ENCODE measurements at places on chromosomes 16 and 17.
A peak's percentile ranks its signal among the peaks of the same experiment; 100 is the strongest.

DNA sequence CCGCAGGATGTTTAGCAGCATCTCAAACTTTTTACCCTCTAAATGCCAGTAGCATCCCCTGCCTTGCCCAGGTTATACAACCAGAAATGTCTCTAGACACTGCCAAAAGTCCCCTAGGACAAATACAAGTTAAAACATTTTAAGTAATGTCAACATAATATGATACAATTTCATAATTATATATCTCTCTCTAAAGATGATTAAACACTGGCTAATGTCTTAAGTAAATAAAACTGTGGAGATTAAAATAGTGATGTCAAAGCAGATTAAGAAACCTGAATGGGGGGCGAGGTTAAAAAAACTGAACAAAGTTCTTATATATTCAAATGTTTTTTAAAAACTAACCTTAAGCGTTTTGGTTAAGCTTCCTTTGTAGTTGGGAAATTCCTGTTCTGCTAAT, 62.1 kb downstream of the CFDP1 start:
- no peak for DNase-seq

DNA sequence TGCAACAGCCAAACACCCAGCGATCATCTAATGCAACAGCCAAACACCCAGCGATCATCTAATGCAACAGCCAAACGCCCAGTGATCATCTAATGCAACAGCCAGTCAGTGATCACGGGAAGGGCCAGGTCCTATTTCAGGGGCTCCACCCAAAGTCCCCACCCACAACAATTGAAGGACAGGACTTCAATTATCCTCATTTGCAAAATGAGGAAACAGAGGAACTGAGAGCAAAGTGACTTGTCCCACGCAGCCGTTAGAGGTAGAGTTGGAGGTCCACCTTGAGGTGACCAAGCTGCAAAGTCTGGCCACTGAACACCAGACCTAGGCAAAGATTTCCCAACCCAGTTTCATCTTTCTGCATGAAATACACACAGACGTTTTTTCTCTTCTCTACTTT, 3.7 kb downstream of the ZG16B start:
- DNase-seq = no peak

DNA sequence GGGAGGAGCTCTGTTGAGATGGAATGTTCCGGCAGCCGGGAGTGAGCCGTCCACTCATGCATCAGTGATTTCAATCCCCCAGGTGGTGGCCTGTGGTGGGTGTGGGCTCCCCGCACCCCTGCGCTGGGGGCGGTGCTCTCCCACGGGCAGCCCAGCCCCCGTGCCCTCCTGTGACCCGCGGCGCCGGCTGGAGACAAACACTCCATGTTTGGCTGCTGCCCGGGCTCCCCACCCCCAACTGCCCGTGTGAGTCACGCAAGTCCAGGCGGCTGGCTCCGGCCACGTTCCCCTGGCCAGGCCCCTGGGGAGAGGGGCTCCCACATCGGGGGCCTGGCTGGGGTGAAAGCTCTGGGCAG, 29.4 kb downstream of the CACNA1H start:
- no peak for DNase-seq

DNA sequence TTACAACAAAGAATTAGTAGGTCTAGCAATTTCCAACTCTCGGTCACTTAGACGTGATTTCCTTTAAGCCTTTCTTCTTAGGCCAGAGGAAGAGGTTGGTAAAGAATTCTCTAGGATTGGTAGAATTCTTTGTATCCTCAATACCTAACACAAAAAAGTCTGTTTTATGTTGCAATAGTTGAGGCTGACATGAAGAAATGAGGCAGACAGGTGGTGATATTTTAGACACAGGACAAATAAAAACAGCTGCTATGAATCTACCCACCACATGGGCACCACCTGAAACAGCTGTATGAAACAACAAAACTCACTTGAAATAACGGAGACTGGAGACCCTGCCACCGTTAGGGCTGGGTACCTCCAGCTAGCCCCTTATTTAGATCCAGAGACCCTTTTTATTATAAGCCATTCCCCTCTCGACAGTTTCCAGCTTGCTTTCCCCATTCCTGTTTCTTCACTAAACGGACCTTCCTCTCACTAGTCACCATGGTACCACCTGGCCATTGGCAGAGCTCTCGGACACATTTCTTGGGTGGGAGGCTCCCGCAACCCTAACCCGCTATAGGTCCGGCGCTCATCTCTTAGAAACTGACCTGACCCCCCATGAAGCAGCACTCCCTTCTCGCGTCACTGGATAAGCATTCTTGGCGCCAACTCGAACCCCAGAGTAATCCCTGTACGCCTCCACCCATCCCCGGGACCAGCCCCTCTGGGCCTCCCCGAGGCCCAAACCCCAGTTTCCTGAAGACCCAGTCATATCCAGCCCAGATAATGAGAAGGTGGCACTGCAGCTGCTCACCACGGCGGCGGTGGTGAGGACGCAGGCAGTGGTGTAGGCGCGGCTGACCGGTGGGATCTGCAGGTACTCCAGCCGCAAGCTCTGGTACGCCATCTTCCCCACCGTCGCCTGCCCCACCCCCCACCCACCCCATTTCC, at the start of gene DERL2:
Gene DERL2, minus strand, starts transcription at position 909 of the 936 bp plus-strand sequence. Its CDS starts 17 bp downstream, at position 892.
- DNase-seq = no peak

DNA sequence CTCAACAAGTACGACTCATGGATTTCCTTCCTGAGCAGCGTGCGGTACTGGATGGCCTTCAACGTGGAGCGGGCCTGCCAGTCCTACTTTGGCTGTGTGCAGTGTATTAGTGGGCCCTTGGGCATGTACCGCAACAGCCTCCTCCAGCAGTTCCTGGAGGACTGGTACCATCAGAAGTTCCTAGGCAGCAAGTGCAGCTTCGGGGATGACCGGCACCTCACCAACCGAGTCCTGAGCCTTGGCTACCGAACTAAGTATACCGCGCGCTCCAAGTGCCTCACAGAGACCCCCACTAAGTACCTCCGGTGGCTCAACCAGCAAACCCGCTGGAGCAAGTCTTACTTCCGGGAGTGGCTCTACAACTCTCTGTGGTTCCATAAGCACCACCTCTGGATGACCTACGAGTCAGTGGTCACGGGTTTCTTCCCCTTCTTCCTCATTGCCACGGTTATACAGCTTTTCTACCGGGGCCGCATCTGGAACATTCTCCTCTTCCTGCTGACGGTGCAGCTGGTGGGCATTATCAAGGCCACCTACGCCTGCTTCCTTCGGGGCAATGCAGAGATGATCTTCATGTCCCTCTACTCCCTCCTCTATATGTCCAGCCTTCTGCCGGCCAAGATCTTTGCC, 9.0 kb downstream of the HAS3 start:
- DNase-seq = no peak

- peak; percentile 16 for DNase-seq
These were observed 93.0 kb downstream of the SEC14L1 start for GRCh38 chr17:77233635-77234334.

DNA sequence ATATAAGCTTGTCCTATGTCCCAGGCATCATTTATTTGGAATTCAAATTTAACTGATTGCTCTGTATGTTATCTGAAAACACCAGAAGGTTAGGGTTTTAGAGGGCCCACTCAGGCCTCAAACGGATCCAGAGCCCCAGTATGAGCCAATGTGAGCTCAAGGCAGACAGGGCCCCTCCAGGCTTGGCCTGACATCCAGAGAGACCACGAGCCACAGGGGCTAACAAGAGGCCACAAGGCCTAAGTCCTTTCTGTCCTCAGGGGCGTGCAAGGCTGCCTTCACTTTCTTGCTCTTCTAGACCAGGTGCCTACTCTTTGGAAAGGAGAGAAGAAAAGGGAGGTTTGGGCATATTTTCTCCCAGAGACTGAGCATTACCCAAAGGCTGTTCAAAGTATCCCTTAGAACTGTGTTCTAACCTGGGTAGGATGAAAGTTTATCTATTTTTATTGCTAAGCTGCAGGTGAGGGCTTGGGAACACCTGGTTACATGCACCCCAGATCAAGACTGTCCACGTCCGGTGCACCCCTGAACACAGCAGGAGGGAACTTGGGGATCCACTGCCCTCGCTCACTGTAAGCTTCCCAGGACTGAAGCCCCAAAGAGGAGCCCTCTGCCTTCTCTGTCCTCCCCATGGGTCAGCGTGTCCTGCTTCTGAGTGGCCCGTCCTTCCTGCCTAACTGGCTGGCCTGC, 1.5 kb upstream of the ENGASE start:
- no peak for DNase-seq

- DNase-seq = no peak
These were observed 1.4 kb downstream of the ARSG start for GRCh38 chr17:68292689-68293040.

DNA sequence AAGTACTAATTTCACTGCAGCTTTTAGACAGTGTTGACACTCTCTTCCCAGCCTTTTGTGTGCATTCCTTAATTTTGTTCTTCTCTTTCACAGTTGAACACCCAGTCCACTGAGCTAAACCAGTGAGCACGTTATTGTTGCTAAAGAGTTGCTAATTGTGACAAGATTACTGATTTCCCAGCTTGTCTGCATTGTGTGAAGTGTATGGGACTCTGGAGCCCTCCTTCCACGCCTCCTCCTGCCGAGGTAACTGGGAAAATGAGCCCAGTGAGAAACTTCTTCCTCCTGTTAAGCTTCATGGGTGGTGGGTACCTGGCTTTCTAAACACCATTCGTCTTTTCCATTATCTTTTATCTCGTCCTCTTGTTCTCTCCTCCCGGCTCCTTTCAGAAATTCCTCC, 29.8 kb upstream of the DNAH17 start:
- no peak for DNase-seq

DNA sequence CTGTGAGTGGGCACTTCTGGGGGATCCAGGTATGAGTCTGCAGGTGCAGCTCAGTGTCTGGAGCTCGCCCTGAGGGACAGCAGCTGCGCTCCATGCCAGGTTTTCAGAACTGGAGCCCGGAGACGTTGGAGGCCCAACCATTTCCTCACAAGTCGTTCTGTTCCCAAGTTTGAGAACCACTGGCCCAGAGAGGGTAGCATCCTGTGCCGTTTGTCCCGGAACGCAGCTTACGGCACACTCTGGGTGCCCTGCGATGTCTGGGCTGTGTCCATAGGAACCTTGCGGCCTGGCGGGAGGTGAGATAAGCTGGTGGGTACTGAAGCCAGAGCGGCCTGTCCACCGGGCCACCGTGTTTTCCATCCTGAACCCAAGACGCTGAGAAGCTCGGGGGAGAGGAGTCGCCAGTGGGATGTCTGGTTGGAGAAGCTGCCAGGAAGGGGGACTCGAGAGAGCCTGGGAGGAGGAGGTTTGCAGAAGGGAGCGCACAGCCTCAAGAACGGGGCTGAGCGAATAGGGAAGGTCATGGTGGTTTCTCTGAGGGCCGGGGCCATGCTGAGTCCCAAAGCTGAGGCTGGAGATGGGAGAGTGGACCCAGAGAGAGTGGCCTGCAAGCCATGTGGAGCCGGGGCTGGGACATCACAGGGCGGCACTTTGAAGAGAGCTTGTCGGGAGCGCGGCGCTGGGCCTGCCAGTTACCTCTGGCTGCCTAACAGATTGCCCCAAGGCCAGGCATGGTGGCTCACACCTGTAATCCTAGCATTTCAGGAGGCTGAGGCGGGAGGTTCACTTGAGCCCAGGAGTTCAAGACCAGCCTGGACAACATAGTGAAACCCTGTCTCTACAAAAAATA, 211.0 kb upstream of the GSE1 start:
- DNase-seq = no peak

DNA sequence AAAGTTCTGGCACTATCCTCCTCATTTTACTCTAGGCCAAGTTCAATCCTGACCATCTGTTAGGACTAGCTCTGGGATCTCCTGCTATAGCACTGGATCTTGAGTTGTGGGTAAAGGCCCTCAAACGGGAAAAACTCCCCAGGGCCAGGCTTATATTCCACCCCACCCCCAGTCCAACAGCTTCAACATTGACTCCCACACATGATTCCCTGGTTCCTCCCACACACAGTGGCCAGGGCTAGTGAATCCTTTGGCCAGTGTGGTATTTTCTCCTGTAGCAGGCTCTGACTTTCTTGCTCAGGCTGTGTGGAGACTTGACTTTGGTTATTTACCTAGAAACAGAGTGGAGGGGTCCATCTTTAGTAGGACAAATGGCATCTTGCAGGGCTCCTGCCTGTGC, 10.3 kb upstream of the AKAP10 start:
- DNase-seq = no peak

- DNase-seq = no peak
These were observed 3.0 kb upstream of the WFIKKN2 start for GRCh38 chr17:50832267-50832863.

DNA sequence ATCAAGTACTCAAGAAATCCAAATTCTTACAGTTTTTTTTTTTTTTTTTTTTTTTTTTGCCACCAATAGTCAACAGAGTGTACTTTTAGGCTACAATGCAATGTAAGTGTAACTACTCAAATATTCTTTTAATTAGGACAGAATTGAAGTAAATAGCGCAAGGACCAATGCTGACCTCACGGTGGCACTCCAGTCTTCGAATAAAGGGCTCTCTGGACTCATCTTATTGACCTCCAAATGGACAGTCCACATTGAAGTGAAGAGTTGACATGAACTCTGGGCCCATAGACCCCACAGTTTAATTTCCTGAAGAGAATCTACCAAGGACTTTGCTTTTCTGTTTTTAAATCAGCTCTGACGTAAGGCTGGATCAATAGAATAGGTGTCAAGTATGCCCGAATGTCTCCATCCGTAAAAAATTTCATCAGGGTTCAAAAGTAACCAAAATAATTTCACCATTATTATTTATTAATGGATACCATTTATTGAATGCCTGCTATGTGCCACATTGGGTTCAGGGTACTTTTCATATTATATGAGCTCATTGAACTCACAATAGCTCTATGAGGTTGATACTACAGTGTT, 7.3 kb upstream of the DDX52 start:
- DNase-seq = no peak

DNA sequence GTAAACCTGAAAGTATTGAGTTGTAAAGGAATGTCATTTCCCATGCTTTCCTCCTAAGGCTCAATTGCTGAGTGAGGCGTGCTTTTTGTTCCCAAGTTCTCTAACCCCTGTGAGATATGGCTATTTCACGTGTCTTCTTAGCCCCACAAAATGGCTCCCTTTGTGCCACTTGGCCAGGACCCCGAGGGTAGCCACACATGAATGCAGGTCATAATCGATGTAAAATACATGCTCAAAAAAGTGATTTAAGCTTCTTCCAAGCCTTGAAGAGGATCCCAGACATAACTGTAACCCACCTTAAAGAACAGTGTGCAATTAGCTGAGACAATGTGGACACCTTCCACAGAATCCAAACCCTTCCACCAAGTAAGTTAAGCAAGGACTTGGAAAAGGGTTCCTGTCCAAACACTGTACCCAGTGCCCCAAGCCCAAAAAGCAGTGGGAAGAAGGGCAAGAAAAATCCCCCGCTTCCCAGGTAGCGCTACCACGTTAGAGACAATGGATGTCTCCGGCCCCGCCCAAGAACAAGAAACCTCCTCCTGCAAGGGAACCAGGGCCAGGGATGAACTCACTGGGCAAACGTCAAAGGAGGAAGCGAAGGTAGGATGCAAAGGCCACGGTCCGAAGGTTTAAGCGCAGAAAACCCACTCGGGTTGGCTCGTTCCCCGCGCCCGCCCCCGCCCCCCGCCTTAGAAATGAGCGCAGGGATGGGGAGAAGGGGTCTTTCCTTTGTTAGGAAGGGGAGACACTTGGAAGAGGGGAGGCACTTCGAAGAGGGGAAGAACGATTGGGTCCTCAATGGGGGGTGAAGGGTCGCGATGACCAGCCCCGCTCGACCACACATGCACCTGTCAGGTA, 1.2 kb downstream of the JPT1 start:
- peak; percentile 18 for DNase-seq
